ENCODE measurements at places on chromosomes 16 and 17.

DNA sequence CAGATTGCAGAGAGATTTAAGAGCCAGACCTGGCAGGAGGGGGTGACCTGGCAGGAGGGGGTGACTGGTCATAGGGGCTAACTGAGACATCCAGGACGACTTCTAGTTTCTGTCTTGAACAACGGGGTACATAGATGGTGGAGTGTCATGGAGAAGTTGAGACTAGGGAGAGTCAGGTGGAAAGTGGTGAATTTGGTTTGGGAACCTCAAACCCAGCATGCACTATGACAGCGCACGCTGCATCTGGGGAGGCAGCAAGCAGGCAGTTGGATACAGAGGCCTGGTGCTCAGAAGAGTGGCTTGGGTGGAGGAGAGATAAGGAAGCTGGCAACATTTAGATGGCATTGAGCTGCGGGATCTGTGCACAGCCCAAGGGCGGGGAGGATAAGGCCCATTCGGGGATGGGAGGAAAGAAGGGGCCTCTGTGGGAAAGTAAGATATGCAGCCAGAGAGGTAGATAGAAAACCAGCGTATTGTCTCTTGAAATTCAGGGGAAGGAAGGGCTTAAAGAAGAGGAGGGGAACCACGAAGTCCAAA, 4.5 kb downstream of the RIPOR1 start:
- no peak for DNase-seq

DNA sequence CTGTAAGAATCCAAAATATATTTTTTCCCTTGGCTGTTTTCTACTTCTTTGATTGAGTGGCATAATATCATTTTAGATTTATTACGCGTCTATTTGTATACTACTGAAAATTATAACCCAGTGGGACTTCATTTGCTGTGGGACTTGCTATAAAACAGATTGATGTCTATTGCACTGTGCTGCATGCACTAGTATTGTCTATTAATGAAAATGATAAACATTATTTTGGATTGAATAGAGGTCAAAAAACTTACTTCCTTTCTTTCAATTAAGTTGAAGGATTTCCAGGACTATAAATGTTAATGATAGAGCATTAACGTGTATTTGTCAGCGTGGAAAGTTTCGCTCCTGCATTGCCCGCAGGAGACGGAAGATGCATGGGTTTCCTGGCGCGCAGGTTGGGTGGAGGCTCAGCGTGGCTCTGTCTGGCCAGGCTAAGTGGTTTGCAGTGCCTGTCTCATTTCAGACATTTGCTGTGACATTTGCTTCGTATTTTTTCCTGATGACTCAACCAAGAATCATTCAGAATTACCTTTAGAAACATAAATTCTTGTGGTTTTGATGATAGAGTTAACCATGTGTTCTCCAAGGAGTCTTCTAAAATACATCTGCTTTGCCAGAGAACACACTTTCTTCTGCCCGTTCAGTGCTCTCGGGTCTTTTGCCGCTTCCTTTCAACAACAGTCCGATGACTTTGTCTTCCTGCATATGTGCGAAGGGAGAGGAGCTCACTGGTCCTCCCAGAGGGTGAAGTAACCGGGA, 216.7 kb downstream of the RPTOR start:
- DNase-seq, result peak; percentile 34

DNA sequence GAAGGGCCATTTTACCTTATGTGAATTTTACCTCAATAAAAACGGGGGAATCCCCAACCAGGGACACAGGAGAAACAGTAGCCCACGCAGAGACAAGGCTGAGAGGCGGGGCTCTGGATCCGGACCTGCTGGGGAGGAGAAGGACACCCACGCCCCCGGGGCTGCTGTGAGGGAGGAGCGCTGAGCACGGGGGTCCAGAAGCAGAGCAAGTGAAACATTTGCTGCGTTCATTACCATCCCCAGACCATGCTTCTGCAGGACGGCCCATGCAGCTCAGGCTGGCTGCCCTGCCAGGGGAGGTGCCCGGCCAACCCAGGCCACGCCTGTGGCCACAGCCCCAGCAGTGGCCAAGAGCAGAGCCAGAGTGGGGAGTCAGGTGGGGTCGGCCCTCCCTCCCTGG, 50.0 kb downstream of the KCNJ18 start:
- DNase-seq, result no peak

DNA sequence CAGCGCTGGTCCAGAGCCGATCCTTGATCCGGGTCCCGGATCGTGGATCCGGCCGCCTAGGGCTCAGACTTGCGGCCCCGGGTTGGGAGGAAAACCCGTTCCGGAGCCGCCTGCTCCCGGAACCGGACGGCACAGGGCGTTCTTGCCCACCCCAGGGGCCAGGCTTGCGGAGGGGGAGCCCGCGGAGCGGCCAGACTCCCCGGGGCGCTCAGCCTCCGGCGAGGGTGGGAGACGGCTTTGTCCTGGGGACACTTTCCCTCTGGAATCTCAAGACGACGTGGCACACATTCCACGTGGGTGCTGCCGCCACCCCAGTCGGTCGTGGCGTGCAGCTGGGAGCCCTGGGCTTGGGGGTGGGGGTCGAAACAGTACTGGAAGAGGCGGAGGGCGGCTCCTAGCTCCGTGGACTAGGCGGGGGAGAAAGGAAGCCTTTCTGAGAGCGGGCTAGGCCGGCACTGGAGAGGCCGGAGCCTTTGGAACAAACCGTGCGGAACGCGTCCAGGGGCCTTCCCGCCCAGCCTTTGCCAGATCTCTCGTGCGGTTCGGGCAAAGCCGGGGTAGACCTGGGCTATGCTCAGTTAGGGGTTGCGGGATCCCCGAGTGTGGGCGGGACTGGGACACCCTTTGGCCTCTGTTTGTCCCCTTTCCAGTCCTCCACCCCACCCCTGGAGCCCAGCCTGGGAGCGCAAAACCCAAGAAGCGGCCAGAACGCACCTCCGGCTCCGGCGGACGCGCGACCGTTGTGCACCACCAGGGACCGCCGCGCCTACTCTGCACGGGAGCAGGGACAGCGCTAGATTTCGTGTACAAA, 26.5 kb downstream of the SREBF1 start:
- DNase-seq, result peak; percentile 85

DNA sequence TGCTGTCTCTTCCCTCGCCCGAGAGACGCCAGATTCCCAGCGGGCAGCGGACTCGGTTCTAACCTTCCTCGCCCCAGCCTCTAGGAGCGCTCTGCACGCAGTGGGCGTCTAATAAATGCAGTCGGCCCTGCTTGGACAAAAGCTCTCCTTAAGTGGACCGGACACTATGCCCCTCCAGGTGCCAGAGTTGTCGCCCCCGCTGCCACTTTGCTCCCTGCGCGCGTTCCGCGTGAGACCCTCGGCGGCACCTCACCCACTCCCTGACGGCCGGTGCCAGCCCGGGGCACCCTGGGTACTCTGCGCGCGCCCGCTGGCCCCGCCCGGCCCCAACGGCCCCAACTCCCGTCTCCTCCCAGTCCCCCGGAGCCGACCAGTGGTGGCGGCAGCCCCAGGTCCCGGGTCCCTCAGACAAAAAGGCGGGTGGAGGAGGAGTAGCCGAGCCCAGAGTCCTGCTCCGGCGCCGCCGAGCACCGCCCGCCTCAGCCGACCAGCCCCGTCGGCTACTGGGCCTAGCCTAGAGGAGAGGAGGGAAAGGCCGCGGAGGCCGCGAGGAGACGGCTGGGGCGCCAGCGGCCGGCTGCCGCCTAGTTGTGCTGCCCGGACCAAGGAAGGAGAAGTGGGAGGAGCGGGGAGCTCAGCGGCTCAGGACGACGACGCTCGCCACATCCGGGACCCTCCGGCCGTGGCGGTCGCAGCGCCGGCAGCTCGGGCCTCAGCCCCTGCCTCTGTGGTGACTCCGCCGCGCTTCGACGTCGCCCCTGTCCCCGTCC, 123.0 kb downstream of the GOSR1 start:
- peak; percentile 89 for DNase-seq

DNA sequence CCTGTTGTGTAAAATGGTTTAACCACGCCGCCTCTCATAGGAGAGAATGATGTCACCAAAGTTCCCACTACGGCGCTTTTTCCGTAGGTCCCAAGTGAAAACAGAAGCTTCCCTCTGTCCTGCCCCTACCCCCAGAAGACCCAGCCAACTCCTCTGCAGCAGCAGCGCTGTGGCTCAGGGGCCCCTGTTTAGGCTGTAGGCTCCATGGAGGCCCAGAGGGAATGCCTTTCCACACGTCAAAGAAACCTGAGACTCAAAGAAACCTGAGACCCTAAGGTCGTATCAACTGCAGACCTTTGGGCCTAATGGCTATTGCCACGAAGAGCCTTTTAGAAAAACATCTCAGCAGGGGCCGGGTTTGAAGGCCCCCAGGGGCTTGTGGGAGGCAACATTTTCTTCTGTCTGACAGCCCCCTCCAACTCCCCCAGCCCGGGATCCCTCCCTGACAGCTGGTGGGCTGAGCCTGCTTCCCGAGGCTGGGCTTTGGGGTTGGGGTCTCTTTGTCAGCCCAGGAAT, 43.1 kb upstream of the MEAK7 start:
- no peak for DNase-seq

DNA sequence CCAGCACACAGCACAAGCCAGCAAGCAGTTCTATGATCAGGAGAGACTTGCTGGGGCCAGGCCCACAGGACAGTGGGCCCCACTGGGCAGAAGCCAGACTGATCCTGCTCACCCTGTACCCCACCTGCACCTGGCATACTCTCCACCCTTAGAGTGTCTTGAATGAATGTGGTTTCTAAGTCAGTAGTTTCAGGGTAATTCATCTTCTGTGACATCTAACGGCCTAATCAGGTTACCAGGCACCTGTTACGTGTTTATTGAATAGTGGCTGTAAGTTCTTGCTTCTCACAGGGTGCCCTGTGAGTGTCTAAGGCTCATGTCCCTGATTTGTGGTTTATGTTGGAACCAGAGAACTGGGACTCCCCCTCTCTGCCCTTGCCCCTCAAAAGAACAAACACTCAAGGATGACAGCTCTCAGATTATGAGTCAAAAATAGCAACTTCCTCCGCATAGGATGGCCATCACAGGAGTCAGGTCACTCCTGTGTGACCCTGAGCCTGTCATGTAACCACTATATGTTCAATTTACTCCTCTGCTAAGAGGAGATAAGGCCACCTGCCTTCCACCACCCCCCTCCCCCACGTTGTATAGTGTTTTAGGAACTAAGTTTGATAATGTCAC, 7.0 kb upstream of the OR2C1 start:
- no peak for DNase-seq

- no peak for DNase-seq
Measured at GRCh38 chr16:3171181-3171854, 16.7 kb upstream of the OR1F1 start.

DNA sequence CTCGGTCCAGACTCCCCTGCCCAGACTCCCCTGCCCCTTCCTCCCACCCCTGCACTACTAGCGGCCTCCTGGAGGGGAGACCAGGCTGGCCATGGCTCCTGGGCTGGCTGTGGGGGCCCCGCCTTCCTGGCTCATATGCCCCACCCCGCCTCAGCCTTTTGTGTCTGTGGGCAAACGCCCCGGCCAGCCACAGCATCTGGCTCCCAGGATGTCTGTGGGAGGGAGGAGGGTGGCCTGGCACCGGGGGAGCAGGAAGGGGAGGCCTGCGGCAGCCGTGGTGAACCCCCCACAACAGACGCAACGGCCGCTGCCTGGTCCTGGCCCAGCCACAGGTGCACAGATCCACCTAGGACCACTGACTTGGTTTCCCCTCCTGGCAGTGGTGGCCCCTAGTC, 32.9 kb downstream of the BAHCC1 start:
- DNase-seq, result no peak

GRCh38 chr17:1212946-1213345, 33.2 kb upstream of the ABR start:
- no peak for DNase-seq

- no peak for DNase-seq
Measured at GRCh38 chr17:82155606-82156005, 57.0 kb downstream of the CCDC57 start.

DNA sequence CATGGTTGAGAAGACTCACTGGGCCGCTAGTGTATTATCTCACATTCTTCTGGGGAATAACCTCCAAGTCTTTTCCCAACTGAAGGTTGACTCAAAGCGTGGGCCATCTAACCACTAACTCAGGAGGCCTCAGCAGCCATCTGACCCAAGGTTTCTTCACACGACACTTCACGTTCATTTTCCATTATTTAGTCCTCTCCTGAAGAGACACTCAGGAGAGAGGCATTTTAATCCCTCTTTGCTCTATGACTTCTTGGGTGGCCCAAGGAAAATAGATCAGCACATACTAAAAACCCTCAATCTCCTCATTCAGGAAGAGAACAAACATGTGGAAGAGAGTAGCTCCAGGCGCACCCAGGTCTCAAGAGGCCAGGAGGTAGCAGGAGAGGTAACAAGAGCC, 252.8 kb upstream of the FOXF1 start:
- no peak for DNase-seq

GRCh38 chr16:64061621-64062020, 1060.2 kb downstream of the CDH11 start:
- DNase-seq, result no peak

GRCh38 chr17:45787044-45787443, 2.9 kb downstream of the CRHR1 start:
- DNase-seq, result no peak

- no peak for DNase-seq
Measured at GRCh38 chr16:84832488-84833143, 12.8 kb downstream of the CRISPLD2 start.

GRCh38 chr17:78342449-78343186, 17.3 kb downstream of the SOCS3 start:
- peak; percentile 87 for DNase-seq

GRCh38 chr17:41943492-41943891, 13.1 kb downstream of the ODAD4 start:
- no peak for DNase-seq

GRCh38 chr17:47907932-47908562, 12.0 kb downstream of the SP2 start:
- no peak for DNase-seq

- no peak for DNase-seq
Measured at GRCh38 chr17:60630352-60630751, 30.4 kb downstream of the PPM1D start.

DNA sequence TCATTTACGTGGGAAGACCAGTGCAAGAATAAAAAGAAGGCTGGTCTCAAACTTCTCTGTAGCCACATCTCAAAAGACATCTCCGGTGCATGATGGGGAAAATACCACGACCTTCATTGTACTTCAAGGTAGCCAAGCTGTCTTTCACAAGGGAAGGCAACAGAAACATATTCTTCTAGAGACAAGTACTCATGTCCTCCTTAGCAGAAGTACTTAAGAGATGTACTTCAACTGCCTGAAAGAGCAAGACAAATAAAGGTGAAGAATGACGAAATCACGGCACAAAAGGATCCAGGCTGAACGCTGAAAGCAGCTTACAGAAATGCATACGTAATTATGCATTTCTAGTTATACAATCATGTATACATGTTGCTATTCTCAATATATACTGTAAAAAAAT, 124.1 kb upstream of the RCVRN start:
- DNase-seq, result no peak

GRCh38 chr17:81037026-81037797, 2.3 kb downstream of the BAIAP2 start:
- DNase-seq, result no peak
